ENCODE measurements at places on chromosomes 7 and 10.

DNA sequence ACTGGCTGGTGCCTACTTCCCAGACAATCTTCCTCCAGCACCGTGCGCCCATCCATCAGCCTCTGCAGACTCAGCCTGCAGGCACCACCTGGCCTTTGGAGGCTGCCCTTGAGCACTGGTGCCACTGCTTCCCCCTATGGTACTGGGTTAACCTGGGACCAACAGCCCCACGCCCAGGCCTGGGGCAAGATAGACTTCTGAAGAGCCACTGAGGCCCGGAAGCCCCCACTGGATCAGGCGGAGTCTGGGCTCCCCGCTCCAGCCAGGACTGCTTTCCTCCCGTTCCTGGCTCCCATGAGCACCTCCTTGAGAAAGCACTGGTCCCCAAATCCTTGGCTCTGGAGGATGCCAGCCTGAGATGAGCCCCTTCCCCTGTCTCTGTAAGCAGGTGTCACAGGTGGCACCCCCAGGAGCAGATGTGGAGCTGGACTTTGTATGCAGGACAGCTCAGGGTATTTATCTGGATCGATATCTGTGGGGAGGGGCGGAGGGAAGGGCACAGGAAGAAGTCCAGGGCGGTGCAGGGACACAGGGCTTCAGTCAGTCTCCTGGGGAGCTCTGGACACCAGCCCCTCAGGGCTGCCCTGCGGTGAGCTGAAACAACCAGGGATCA lies 206.5 kb upstream of the PPP2R2D start:
- no peak for DNase-seq

DNA sequence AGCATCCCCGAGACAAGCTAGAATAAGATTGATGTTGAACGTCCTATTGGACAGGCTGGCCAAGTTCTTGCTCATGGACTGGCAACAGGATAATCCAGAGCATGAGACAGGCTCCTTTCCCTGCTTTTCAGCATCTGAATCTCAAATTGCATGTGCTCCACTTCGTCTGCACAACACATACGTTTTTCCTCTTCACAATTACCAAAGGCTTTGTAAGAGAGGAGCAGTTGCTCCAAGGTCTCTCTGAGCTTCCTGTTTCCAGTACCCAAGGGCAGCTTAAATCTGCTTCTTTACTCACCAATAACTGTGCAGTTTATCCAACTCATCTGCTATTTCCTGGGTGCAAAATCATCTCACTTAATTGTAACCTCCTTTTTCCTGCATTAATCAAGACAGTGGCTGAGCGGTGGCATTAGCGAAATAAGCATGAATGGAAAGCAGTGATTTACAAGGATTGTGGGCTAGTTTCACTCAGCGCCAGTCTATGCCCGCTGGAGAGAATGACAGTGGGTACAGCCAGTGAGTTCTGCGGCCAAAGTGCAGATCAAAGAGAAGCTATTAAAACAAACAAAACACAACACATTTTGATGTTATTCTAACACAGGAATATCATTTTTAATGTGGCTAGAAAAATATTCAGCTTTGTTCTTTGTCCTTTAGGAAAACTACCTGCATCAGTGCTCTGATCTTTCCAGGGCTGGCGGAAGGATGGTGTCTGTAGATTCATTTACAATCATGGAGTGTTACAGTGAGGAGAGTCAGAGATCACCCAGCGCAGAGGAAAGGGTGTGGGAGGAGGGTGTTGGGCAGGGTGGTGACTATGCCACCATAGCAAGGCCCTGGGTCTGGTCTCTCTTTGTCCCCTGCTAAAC lies 79.8 kb downstream of the CHN2 start:
- DNase-seq = no peak

GRCh38 chr7:11485636-11486035 lies 346.4 kb downstream of the THSD7A start:
- no peak for DNase-seq

DNA sequence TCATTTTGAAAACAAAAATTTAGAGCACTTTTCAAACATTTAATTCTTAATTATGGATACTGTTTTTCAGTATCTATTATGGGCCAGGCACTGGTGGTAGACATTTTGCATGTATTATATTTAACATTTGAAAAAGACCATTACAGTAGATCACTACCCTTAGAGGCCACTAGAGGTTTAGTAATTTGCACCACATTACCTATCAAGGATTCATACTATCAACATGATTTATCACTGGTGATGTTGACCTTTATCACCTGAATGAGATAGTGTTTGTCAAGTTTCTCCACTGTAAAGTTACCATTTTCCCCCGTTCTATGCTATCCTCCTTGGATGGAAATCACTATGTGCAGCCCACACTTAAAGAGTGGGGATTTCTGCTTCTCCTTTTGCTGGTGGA lies 4.4 kb upstream of the SNX13 start:
- no peak for DNase-seq

GRCh38 chr10:49791100-49791499 lies 29.0 kb upstream of the OGDHL start:
- DNase-seq = no peak

GRCh38 chr7:29084832-29085231 lies 61.5 kb downstream of the CPVL start:
- DNase-seq = no peak

DNA sequence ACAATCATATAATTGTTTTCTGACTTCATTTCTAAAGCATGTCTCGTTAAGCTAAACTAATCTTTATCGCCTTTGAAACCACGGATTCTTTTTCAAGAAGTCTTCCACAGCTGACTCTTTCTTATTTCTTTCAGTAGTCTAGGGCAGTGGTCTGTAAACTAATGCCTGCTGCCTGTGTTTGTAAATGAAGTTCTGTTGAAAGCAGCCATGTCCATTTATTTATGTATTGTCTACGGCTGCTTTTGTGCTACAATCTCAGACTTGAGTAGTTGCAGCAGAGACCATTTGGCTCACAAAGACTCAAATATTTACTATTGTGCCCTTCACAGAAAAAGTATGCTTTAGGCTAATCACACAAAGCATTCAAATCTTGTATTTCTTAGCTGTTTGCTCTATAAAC lies 20.3 kb upstream of the ABLIM1 start:
- no peak for DNase-seq

- no peak for DNase-seq
These were observed 922 bp downstream of the CXCL12 start for GRCh38 chr10:44383749-44384600.

- no peak for DNase-seq
These were observed 6.2 kb upstream of the IFIT2 start for GRCh38 chr10:89295597-89295996.

DNA sequence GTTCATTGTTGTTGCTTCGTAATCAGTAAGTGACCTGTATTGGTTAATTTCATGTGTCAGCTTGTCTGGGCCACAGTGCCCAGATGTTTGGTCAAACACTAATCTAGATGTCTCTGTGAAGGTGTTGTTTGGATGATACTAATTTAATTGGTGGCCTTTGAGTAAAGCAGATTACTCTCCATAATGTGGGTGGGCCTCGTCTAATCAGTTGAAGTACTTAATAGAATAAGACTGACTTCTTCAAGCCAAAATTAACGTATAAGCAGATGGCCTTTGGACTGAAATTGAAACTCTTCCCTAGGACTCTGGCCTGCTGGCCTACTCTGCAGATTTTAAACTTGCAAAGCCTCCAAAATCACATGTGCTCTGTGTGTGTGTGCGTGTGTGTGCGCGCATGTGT lies 245.7 kb downstream of the GFRA1 start:
- DNase-seq = no peak

Data from NCI-H187 (cell line).